ENCODE measurements at places on chromosomes 12 and 14.

GRCh38 chr12:46549527-46550265, 177.1 kb upstream of the SLC38A2 start:
- peak; percentile 67 for DNase-seq

DNA sequence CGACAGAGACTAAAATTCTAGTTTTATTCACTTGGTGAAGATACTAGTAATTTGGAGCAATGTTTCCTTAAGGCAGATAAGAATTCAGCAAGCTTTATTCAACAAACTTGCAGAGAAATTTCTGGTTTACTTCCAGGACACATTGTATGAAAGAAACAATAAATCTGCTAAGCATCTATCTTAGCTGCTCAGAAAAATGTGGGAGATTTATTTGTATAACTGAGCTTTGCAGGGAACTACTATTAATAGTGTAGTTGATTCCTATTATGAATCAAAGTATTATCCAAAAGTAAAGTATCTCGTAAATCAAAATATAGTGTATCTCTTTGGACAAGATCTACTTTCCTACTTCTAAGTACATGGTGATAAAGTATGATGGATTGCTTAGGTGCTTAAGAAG, 239.4 kb upstream of the TMTC1 start:
- no peak for DNase-seq

DNA sequence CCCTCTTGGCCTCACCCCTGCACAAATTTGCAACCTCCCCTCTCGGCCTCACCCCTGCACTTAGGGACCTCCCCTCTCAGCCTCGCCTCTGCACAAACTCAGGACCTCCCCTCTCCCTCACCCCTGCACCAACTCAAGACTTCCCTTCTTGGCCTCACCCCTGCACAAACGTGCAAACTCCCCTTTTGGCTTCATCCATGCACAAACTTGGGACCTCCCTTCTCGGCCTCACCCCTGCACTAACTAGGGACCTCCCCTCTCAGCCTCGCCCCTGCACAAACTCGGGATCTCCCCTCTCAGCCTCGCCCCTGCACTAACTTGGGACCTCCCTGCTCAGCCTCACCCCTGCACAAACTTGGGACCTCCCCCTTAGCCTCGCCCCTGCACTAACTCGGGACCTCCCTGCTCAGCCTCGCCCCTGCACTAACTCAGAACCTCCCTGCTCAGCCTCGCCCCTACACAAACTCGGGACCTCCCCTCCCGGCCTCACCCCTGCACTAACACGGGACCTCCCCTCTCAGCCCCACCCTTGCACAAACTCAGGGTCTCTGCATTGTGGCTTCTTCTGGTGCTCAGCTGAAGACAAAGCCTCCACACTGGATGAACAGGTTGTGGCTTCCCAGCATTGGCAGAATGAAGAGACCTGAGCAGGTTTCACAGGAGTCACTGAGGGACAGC, 11.0 kb upstream of the GOLGA3 start:
- no peak for DNase-seq

DNA sequence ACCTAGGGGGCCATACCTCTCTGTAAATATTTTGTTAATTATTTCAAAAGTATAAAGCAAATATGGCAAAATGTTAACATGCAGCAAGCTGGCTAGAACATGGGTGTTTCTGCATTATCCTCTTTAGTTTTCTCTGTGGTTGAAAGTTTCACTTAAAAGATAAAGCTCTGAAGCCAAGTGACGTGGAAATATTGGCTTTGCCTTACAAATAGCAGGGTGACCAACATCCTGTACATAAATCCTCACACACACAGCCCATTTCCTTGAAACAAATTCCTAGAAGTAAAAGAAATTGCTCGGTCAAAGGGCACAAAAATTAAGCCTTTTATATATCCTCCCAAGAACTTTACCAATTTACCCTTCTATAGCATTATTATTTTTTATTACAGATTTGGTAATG, 10.6 kb upstream of the VWF start:
- no peak for DNase-seq

DNA sequence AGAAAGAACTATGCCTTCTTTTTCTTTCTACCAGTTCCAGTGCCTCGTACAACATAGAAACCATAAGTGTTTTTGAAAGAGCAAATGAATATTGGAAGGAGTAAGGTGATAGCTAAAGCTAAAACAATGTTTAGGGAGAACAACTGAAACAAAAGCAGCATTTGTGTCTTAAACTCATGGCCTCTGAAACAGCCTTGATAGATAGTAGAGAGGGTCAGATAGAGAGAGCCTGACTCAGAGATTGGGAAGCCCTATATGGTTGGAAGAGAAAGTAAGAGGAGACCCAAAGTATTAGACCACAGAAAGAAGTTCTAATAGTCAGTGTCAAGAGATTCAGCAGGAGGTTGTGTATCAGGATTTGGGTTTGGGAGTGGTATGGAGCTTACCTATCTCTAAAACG, 79.6 kb upstream of the IFNG-AS1 start:
- DNase-seq = no peak

- DNase-seq = no peak
Measured at GRCh38 chr12:44017216-44017615, 181.3 kb downstream of the TMEM117 start.

DNA sequence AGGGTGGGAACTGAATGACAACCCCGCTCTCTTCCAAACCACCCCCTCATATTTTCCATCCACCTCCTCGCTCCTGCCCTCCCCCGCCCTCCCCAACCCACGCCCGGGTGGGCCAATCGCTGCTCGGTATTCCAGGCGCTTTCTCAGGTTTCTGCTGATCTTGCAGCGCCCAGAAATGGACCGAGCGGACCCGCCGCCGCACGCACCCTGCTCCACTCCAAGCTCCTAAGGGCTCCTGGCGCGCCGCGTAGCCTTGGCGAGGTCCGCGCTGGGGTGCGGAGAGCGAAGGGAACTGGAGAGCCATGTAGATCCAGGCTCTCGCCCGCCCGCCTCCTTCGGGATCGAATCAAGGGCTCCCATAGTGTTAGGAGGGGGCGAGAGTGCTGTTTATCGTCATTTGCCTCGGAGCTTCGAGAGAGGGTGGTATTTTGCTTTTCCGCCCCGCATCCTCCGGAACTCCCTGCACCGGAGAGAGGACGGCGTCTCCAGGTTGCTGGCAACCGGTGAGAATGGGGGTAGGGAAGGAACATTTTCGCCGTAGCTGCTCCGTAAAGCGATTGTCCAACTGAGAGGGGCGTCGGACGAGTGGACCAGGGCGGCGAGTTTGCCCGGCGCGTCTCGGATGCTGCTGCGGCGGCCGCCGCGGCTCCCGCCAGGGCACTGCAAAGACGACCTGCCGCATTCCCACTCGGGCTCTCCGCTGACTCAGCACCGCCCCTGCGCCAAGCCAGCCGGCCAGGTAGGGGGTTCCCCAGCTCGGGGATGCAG, at the start of gene KCNA1:
KCNA1 (plus strand) TSS at position 172 of the 768 bp plus-strand sequence. CDS start 1,474 bp downstream, outside the sequence.
- DNase-seq = peak; percentile 20

DNA sequence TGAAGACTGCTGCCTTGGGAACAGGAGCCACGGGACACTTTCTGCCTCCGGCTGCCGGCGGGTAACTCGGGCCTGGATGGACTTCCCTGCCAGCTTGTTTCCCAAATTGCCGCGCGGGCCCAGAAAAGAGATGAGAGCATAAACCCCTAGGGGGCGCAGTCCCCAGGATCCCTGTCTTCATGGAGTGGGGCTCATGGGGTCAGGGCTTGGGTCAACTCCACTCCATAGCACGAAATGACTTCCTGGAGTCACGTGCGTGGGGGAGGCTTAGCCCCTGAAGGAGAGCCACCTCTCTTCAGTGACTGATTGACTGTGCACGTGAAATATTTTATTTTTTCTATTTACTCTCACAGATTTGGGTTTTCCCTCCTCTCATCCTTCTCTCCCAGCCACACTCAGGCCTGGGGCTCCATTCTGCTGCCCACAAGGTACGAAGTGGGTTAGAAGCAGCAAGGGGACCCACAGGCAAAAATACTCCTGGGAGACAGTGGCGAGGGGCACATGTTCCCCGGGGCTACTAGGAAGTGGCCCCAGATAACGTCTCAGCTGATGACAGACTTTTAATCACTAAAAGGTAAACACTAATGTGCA, 10.0 kb downstream of the PGF start:
- peak; percentile 53 for DNase-seq

- no peak for DNase-seq
Measured at GRCh38 chr12:114450515-114451300, 44.8 kb upstream of the TBX5 start.

DNA sequence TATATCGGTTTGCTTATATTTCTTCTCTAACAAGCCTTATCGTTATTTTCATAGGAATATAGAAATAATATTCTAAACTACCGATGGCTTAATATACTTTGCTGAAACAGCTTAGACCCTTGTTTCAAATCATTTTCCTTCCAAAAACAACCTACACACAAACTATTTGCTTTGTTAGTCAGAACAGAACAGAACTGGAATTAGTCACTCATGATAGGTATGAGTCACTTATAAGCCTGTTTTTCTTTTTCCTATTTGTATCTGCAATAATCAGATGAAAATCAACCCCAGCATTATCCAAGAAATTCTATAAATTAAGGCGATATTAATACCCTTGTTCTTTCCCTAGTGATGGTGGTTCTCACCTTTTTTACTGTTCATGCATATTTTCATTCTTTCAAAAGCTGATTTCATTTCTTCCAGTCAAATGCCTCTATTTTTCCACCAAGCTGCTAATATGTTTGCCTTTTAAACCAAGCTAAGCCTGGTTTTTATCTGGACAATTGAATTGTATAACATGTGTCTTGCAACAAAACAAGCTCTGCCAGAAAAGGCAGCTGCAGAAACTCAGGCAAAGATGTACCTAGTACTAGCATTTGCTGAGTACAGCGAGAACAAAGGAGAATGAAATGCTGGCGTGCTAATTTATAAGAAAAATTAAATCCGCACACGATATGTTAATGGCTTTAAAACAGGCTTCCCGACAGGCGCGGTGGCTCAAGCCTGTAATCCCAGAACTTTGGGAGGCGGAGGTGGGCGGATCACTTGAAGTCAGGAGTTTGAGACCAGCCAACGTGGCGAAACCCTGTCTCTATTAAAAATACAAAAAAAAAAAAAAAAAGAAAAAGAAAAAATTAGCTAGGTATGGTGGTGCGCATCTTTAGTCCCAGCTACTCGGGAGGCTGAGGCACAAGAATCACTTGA, 1418.2 kb downstream of the AACS start:
- DNase-seq = no peak

DNA sequence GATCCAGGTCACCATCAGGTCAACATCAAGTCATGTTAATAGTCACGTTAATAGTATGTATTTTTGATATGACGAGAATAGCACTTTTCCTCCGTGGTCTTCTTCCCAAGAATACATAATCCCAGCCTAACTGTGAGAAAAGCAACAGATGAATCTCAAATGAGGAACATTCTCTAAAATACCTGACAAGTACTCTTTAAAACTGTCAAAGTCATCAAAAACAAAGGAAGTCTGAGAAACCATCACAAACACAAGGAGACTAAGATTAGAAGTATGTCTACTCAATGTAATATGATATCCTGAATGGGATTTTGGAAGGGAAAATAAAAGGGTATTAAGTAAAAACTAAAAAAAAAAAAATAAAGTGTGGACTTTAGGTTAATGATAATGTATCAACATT, 36.8 kb upstream of the GLIPR1 start:
- DNase-seq = no peak

GRCh38 chr12:92601680-92602079, 101.1 kb upstream of the PLEKHG7 start:
- DNase-seq = no peak

- DNase-seq = no peak
Measured at GRCh38 chr14:89910691-89911009, 43.9 kb downstream of the EFCAB11 start.

- DNase-seq = no peak
Measured at GRCh38 chr12:25458047-25458552, 95.0 kb downstream of the LMNTD1 start.

- DNase-seq = peak; percentile 76
Measured at GRCh38 chr12:6635375-6635855, 344 bp downstream of the LPAR5 start.

DNA sequence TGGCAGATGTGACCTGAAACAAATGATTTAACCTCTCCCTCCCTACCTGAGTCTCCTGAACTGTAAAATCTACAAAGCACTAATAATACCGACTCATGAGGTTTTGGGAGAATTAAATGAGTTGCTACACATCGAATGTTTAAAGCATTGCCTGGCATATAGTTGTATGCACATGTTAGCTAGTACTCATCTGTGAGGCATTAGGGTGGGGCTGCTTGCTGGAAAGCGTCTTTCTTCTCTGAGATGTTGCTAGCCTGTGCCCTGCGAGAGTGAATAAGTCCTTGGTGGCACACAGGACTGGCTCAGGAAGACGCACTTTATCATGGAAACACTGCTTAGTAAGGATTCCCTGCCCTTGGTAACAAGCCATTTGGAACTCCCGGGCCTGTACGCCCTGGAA, 6.1 kb downstream of the RAPGEF3 start:
- DNase-seq = no peak

- DNase-seq = no peak
Measured at GRCh38 chr12:52772772-52773171, 4.4 kb downstream of the KRT76 start.

DNA sequence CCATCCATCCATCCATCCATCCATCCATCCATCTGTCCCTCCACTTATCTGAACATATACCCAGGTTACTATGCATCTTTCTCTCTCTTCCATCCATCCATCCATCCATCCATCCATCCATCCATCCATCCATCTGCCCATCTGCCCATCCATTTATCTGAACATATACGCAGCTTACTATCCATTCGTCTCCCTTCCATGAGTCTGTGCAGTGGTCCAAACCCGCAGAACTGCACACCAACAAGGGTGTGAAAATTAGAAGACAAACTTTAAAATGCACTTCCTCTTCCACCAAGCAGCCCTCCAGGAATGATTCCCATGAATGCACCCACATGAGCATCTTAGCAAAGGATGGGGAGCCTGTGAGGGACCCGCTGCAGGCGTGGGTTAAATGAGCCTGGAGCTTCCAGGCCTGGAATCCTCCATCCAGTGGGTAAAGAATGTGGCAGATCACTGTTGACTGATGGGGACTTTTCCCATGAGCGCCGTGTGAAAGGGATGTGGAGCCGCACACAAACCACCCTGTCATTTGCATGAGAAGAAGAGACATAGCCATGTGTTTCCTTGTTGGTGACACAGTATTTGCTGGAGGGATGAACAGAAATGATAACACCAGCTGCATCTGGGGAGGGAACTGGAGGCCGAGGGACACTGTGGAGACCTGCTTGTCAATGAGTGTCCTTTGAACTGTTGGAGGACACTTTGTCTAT, 376.6 kb downstream of the ADGRD1 start:
- DNase-seq = no peak

DNA sequence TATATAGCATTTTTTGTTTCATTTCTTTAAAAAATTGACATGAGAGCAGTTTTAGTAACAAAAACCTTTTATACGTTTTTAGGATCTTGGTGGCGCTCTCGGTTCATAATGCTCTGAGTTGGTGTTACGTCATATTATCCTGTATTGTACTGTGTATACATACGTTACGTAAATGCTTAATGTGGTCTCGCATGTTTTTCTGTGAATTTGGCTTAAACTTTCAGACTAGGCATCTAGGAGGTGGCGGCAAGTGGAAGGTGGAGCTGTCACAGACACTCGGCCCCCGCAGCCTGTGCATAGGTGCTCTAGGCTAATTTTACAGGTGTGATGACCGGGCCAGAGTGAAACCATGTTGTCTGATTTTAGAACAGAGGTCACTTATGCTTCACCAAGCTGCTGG, 60.0 kb downstream of the PPP2R5C start:
- peak; percentile 73 for DNase-seq
